ENCODE measurements at places on chromosomes 16 and 17. TPM values are rescaled to one million over a fixed set of nuclear protein-coding genes. Genes with fewer than 3 reads are reported as not detected.

The SOX9 gene
- total RNA-seq: not detected

The PRAC2 gene
- not detected for total RNA-seq

The ALOX15B gene
- 0.13 TPM for total RNA-seq

The DNAAF1 gene
- total RNA-seq: 0.16 TPM

The SPATA22 gene
- total RNA-seq: not detected

The KRTAP2-1 gene
- total RNA-seq: not detected

The ENPP7 gene
- not detected for total RNA-seq

- no peaks in the 10 kb centered on the region for H3K36me3 ChIP-seq
- H3K4me3 ChIP-seq: no peak overlapping the region
- peaks cover 10% of the 10 kb centered on the region for H3K4me1 ChIP-seq
- H3K27ac ChIP-seq: no peak overlapping the region
- no peak for DNase-seq
These were observed 10.9 kb upstream of the FAM171A2 start for GRCh38 chr17:44374306-44375195.

DNA sequence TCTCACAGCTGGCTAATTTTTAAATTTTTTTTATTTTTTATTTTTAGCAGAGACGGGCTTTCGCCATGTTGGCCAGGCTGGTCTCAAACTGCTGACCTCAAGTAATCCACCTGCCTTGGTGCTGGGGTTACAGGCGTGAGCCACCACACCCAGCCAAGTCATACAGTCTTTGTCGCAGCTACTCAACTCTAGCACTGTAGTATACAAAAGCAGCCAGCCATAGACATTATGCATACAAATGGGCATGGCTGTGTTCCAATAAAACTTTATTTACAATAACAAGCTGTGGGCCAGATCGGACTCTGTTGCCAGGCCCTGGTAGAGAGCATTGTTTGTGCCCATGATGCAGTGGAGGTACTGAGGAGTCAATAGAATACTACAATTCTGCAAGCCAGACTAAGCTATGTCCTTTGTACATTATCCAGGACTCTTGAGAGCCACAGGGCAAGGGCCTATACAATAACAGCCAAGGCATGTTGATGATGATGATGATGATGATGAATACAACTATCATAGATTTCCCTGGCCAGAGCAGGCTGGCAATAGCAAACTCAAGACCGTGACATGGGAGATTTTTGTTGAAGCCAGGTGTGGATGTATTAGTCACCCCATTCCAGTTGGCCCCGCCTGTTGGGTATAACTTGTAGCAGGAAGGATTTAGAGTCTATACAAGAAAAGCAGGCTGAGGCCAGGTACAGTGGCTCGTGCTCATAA, 101.8 kb downstream of the MYH11 start:
- no peak overlapping the region for H3K4me3 ChIP-seq
- no peaks in the 10 kb centered on the region for H3K36me3 ChIP-seq
- H3K4me1 ChIP-seq: peaks cover 14% of the 10 kb centered on the region

DNA sequence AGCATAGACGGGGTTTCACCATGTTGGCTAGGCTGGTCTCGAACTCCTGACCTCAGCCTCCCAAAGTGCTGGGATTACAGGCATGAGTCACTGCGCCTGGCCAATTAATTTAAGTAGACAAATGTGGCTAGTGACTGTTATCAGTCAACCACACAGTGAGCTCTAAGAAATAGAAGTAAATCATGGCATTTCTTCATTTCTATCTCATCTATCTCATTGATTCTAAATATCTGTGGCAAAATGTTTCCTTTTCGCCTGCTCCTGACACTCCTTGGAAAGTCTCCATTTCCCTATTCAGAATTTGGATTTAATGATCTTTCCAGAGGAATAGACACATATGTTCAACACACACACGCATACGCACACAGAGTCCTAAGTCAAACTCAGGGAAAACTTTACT, 81.3 kb downstream of the HIC1 start:
- H3K4me3 ChIP-seq: no peak overlapping the region
- H3K36me3 ChIP-seq: peaks cover 9% of the 10 kb centered on the region
- no peak overlapping the region for H3K27ac ChIP-seq
- H3K27me3 ChIP-seq: no peaks in the 10 kb centered on the region
- no peak for DNase-seq
- peaks cover 8% of the 10 kb centered on the region for H3K4me1 ChIP-seq

GRCh38 chr16:85923153-85924021, 24.4 kb downstream of the IRF8 start:
- H3K27ac ChIP-seq: no peak overlapping the region
- no peaks in the 10 kb centered on the region for H3K36me3 ChIP-seq
- DNase-seq: no peak

DNA sequence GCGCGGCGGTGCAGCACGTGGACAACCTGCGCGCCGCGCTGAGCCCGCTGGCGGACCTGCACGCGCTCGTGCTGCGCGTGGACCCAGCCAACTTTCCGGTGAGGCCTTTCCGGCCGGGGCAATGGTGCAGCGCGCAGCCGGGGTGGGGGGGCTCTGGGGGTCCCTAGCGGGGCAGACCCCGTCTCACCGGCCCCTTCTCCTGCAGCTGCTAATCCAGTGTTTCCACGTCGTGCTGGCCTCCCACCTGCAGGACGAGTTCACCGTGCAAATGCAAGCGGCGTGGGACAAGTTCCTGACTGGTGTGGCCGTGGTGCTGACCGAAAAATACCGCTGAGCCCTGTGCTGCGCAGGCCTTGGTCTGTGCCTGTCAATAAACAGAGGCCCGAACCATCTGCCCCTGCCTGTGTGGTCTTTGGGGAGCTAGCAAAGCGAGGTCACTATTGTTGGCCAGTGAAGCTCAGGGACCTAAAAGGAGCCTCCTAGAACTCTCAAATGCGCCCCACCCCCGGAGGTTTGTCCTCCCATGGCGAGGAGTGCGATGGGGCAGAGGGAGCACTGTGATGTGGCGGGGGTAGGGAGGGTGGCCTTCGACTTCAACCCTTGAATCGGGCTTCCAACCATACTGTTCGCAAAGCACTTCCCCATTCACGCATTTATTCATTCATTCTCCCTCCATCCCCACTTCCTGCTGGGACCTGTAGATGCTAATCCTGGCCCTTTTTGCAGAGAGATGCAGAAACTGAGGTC, 770 bp downstream of the HBM start:
- H3K27me3 ChIP-seq: peaks cover 9% of the 10 kb centered on the region
- peaks cover 21% of the 10 kb centered on the region for H3K4me1 ChIP-seq
- no peak overlapping the region for H3K27ac ChIP-seq
- H3K36me3 ChIP-seq: no peaks in the 10 kb centered on the region

- H3K36me3 ChIP-seq: no peaks in the 10 kb centered on the region
- no peak overlapping the region for H3K4me3 ChIP-seq
- DNase-seq: no peak
- H3K4me1 ChIP-seq: no peaks in the 10 kb centered on the region
- H3K27ac ChIP-seq: no peak overlapping the region
These were observed 11.2 kb upstream of the CPSF4L start for GRCh38 chr17:73272906-73273218.

DNA sequence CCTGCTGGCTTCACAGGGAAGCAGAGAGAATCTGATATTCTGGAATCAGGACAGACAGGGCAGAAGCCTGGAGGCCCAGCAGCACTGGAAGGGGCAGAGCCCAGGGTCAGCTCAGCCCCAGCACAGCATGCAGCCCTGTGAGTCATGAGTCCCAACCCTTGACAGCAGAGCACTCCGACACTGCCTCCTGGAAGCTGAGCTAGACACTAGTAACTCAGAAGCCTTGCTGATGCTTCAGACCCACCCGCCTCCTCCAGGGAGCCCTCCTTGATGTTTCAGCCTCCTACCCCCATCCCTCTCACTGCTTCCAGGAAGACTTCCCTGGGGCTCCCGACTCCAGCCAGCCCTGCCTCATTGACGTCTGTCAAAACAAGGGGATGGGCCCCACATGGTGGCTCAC, 6.9 kb downstream of the CAMKK1 start:
- H3K27me3 ChIP-seq: no peaks in the 10 kb centered on the region
- no peak overlapping the region for H3K4me3 ChIP-seq
- no peak for DNase-seq
- H3K36me3 ChIP-seq: peaks cover 15% of the 10 kb centered on the region

- no peak overlapping the region for H3K4me3 ChIP-seq
- no peaks in the 10 kb centered on the region for H3K27me3 ChIP-seq
- DNase-seq: no peak
- peaks cover 8% of the 10 kb centered on the region for H3K4me1 ChIP-seq
- no peaks in the 10 kb centered on the region for H3K36me3 ChIP-seq
These were observed 58.2 kb downstream of the MFSD11 start for GRCh38 chr17:76796081-76796480.

GRCh38 chr17:80260069-80260535, 550 bp upstream of the RNF213 start:
- peak overlapping the region; percentile 47 for H3K4me3 ChIP-seq
- peak overlapping the region; percentile 90 for H3K27ac ChIP-seq
- DNase-seq: peak; percentile 81
- H3K27me3 ChIP-seq: no peaks in the 10 kb centered on the region

DNA sequence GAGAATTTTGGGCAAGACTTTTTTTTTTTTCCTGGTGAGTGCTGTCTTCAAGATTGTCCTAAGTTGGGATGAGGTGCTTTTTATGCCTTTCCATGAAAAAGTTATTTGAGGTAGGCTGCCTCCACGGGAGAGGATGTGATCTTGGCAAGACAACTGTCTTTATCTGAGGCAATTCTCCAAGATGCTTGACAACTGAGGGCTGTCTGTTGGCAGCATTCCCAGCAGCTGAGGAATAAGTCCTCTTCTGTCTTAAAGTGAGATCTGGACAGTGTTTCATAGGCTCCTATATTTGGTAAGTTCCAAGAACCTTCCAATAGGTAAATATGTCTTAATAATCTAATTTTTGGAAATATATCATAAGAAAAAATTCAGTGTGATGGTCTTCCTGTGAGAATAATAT, 662.0 kb downstream of the CDH11 start:
- H3K36me3 ChIP-seq: no peaks in the 10 kb centered on the region
- H3K27ac ChIP-seq: no peak overlapping the region

- H3K27ac ChIP-seq: no peak overlapping the region
- no peaks in the 10 kb centered on the region for H3K4me1 ChIP-seq
- DNase-seq: no peak
- H3K4me3 ChIP-seq: no peak overlapping the region
- H3K27me3 ChIP-seq: peaks cover 2% of the 10 kb centered on the region
These were observed 52.1 kb upstream of the TNRC6A start for GRCh38 chr16:24677388-24677787.

GRCh38 chr16:67552476-67552875, 9.8 kb upstream of the CTCF start:
- H3K36me3 ChIP-seq: peaks cover 5% of the 10 kb centered on the region
- no peak overlapping the region for H3K27ac ChIP-seq
- peaks cover 21% of the 10 kb centered on the region for H3K4me1 ChIP-seq
- DNase-seq: no peak

DNA sequence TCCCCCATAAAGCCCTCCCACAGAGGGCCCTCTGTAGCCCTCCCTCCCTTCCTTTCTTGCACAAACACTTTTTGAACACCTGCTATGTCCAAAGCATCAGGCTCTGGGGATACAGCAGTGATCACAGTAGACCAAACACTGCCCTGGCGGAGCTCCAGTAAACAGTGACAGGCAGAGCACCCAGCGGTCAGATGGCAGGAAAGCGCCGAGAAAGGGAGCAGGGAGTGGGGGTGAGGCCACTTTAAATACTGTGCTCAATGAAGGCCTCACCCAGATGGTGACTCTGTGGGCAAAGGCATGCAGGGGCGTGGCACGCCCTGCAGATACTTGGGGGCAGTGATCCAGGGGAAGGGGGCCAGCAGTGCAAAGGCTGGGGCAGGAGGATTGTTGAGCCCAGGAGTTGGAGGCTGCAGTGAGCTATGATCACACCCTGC, 7.6 kb downstream of the PRR29 start:
- no peak for DNase-seq
- H3K36me3 ChIP-seq: peaks cover 20% of the 10 kb centered on the region
- H3K27me3 ChIP-seq: no peaks in the 10 kb centered on the region
- peaks cover 38% of the 10 kb centered on the region for H3K4me1 ChIP-seq
- H3K27ac ChIP-seq: no peak overlapping the region
- no peak overlapping the region for H3K4me3 ChIP-seq

GRCh38 chr17:27531469-27531961, 75.3 kb downstream of the KSR1 start:
- no peaks in the 10 kb centered on the region for H3K4me1 ChIP-seq
- no peaks in the 10 kb centered on the region for H3K36me3 ChIP-seq
- no peak overlapping the region for H3K4me3 ChIP-seq
- H3K27ac ChIP-seq: no peak overlapping the region
- no peaks in the 10 kb centered on the region for H3K27me3 ChIP-seq
- DNase-seq: no peak

- no peak for DNase-seq
- no peak overlapping the region for H3K27ac ChIP-seq
- H3K27me3 ChIP-seq: peaks cover 60% of the 10 kb centered on the region
- no peak overlapping the region for H3K4me3 ChIP-seq
These were observed 43.4 kb downstream of the OSBPL7 start for GRCh38 chr17:47778184-47778635.
